ENCODE measurements at places on chromosomes 5 and 9. TPM values are rescaled to one million over a fixed set of nuclear protein-coding genes. Genes with fewer than 3 reads are reported as not detected.

The PIP5K1B gene
- 7.8 TPM for total RNA-seq

The GFI1B gene
- total RNA-seq: not detected

DNA sequence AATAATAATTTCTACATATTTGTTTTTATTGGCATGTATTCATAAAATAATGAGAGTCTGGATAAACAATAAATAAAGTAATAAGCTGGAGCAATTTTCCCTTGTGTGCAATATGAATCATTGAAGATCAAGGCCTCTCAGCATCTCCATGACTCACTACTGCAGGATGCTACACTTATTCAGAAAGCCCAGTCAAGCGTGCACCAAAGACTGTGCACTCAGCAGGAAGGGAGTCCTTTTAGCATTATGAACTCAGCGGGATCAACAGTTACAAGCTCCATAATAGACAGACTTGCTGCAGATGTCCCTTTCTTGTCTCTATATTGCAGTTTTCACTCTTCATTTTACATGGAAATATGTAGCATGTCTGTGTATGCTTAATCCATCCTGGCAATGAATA is 485.3 kb downstream of the CDH9 start:
- no peak for DNase-seq

- no peak for DNase-seq
Observed at GRCh38 chr5:1639757-1640156, 116.0 kb upstream of the LPCAT1 start.
